ENCODE measurements at places on chromosomes 13 and 19.
A peak's percentile ranks its signal among the peaks of the same experiment; 100 is the strongest.

DNA sequence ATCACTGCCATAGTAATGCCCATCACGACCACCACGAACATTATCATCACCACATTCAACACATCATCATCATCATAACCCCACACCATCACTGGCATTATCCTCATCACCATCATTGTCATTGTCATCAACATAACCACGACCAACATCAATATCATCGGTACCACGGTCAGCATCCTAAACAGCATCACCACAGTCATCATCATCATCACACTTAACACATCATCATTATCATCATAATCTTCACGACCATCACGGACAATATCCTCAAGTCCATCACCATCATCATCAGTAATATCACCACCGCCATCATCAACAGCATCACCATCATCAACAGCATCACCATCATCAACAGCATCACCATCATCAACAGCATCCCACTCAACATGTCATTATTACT, 70.3 kb downstream of the MBD3L1 start:
- DNase-seq: no peak

- DNase-seq: no peak
These were observed 7.4 kb upstream of the CERS1 start for GRCh38 chr19:18903156-18904037.

DNA sequence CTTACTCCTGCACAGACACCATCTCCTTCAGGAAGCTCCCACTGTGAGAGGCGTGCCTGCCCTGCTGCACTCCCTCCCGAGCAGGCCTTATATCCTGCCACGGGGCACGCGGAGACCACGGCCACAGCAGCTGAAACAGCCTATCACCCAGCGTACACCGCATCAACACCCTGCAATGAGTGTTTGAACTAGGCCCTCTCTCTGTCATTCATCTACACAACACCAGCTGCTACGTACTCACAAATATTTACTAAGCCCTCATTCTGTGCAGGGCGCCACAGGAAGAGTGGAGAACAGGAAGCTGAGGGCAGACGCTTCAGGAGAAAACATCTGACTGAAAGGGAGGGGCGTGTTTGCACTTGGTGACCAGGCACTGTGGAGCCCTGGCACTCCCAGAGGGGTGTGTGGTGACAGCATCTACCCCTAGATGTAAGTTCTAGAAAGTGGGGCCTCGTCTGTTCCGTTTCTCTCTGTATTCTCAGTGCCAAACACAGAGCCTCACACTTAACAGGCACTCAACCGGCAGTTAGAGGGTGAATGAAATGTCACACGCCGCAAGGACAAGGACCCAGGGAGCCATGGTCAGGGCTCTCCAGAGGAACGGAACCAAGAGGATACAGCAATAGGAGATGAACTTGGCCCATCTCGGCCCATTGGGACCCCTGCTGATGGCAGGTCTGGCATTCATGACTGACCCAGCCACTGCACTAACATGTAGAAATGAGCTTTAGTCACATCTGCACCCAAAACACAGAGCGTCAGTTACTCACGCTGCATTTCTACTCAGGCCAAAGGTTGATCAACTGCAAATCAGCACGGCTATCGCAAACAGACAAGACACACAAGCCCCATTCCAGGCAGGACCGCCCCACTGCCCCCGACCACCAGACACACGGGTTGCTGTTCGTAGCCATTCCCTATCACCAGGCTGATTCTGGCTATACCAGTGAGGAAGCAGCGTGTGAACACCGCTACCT, 15.7 kb downstream of the RANBP3 start:
- DNase-seq: no peak

DNA sequence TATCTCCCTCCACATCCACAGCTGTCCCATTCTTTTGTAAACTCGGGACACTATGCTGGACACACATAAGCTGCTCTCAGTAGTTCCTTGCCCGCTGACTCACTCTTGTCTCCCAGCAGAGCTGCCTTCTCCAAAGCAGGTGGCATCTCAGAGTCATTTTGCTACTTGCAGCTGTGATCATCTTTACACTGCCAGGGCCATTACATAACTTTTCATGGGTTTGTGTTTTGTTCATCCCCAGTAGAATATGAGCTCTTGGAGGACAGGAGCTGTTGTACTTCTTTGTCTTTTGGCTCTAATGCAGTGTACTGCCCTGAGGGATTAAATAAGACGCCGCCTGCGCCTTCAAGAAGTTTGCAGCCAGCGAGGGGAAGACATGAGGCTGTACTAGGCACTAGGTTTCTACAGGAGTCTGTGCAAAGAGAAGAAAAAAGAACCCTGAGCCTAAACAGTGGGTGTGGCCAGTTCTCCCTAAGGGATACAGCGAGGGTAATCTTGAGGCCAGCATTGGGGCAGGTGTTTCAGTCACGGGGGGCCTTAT, 40.8 kb upstream of the GPR183 start:
- DNase-seq: no peak

DNA sequence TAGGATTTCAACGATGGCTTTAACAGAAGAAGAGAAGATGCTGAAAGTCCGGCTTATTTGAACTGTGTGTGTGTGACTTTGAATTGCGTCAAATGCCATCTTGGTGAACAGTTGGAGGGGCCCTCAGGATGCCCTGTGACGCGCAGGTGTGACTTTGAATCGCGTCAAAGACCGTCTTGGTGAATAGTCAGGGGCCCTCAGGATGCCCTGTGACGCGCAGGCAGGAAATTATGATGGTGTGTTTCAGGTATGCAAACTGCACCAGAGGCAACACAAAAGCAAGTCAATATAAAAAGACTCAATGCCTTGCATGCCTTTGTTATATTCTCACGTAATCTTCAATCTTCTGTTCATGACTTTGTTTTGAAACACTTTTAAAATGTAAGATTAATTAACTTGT, 29.2 kb downstream of the ATP11A start:
- DNase-seq: no peak

- no peak for DNase-seq
These were observed 175.2 kb downstream of the PAN3 start for GRCh38 chr13:28313579-28313978.

DNA sequence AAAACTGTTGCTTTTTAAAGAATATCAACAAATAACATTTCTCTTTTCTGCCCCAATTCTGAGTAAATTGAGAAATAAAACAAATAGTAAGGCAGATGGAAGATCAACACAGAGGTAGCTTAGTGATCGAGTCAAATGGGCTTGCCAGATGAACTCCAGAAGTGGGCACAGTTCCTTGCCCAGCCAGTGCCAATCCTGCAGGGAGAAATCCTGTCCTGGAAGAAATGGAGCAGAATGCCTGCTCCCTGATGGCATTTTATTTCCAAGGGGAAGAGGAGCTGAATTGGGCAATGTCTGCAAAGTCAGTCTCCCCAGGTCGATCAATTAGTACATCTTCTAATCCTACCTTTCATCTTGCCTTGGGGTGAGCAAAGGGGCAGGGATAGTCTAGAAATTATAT, 225.3 kb downstream of the NHLRC3 start:
- no peak for DNase-seq

- DNase-seq: peak; percentile 78
These were observed 195.6 kb downstream of the GGACT start for GRCh38 chr13:100392709-100393630.

DNA sequence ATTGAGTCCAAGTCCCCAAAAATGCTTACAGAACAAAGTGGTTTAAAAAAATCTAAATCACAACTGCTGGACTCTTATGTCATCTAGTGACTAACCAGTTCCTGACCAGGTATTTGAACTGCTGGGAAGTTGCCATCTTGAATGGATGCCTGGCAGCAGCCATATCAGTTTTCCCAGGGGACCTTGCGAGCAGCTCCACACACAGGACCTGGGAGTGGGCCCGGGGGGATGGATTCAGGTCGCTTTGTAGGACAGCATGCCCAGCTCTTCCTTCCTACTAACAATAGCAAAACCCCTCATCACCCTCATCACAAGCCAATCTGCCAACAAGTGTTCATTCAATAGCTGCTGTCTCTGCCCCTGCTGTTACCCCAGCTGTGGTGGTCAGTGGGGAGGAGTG, 65.3 kb downstream of the KCTD15 start:
- no peak for DNase-seq

DNA sequence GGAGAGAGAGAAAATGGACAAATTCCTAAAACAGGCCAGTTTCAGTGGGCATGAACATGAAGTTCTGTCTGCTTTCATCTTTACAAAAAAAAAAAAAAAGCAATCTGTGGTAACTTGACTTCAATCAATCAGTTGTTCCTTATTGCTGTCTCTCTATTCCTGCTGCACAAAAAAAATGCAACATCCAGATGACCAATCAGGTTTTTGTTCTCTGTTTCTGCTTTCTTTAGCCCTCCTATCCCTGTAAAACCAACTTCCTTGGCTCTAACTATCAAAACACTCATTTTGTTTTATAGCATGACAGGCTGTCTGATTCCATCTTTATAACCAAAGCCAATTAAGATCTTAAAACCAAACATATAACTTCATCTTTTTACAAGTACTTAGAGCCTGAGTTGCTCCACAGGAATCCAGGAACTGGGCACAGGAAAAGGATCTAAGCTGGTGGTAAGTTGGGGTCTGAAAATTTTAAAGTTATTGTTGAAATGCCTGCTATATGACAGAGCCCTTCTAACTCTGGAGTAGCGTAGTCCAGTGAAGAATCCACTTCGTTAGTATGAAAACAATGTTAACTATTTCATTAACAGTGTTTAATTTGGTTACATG, at the start of gene FPR3:
FPR3 (plus strand) TSS at position 273 of the 606 bp plus-strand sequence. CDS start 28,592 bp downstream, outside the sequence.
- DNase-seq: no peak

DNA sequence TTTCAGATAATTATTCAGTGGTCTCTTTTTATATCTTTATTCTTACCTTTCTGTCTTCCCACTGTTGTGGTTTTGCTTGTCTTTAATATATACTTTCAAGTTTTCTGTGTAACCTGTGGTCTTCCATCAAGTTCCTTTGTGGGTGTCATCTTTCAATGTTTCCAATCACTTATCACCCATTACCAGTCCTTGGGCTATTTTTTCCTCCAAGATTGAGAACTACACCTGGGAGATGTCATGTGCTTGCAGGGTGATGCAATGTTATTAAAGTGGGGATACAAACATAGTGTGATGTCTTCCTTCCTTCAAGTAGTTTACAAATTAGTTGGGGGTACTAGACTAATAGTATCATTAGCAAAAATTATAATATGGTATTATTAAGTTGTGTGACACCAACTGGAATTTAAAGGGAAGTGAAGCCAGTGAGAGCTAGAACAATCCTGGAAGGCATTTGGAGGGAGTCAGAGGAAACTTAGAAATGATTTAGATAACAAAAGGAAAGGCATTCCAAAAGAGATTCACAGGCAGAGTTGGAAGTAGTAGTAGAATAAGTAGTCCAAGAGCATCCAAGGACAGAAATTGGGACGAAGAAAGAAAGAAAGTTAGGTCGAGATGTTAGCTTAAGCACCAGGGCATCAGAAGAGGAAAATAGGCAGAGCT, 3.4 kb downstream of the FNDC3A start:
- DNase-seq: no peak

GRCh38 chr19:43425567-43426392, 11.1 kb downstream of the TEX101 start:
- DNase-seq: no peak

DNA sequence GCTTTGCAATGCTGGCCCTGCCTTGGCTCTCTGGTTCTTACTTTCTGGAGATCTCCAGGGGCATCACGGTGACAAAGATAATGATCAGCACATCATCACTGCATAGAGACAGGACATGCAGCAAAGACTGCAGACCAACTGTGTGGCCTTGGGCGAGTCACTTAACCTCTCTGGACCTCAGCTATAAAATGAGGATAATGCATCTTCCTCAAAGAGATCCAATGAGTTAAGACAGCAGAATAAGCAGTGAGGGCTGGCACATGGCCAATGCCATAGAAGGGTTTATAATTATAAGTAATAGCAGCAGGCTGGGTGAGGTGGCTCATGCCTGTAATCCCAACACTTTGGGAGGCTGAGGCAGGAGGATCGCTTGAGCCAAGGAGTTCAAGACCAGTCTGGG, 2.4 kb downstream of the MAG start:
- DNase-seq: no peak

DNA sequence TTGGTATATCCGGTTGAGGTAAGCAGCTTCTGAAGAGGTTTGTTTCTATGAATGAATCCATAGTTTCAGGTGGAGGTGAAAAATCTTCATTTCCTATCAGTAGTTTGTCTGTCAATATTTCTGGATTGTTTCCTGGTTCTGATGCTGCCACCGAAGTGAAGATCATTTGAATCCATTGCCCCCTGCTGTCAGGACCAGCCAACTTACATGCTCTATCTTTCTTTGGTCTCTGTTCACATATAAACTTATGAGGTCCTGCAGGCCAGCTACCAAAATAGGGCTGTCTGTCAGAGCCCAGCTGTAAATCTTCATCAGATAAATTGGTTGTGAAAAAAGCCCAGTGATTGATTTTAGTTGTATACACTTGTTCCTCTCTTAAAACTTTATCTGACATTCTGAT, 15.2 kb upstream of the N4BP2L1 start:
- DNase-seq: no peak

GRCh38 chr13:93388701-93389100, 162.1 kb downstream of the GPC6 start:
- DNase-seq: no peak

DNA sequence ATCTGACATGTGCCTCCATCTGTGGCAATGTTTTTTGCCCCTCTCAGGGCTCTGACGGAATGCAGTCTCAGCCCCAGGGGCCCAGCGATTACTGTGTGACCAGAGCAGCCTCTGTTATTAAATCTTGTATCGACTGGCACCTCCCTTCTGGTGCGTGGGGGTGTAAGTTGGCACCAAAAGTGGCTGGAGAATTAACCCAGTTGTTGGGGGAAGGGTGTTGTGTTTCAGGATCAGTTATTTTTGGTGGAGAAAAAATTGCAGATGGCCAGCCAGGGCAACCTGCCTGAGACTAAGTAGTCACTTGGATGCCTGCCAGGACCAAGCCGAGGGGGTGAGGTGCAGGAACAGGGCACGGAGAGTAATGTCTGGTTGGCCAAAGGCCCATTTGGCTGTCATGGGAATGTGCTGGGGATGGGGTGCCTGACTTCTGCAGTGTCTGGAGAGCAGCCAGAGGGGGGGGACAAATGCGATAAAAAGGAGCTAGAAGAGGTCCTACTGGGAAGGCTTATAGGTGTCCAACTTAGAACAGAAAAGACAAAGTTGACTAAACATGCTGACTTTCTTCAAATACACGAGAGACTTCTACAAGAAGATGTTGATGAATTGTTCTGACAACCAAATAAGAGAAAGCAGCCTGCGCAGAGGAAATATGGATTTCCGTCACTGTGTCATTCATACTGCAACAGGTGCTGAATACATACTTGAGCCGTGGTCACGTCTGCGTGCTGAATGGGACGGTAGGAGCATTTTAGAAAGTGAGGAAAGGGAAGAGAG, 69.8 kb downstream of the SIAH3 start:
- no peak for DNase-seq

DNA sequence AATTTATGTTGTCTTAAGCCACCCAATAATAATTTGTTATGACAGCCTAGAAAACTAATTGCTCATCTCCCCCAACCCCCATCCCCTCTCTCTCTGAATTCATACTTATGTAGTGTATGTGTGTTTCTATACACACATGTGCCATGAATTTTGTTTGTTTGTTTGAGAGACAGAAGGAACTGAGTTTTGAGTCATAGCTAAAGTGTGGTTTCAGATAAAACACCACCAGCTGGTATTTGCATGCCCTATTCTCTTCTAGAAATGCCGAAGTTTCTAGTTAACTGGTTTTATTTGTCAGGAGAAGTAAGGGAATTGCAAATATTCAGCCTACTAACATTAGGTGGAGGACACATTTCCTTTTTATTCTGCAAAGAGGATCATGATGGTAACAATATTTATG, 17.4 kb upstream of the LILRA2 start:
- DNase-seq: no peak

- no peak for DNase-seq
These were observed 12.2 kb upstream of the ZNF304 start for GRCh38 chr19:57338877-57339276.

All from epithelial cell of prostate (primary cell).